Heart right ventricle (tissue), 16 donors: ENCODE measurements at places on chromosomes 2 and 18.

GRCh38 chr18:12470382-12471075 lies 62.8 kb downstream of the PRELID3A start:
- peaks cover 6% of the 10 kb centered on the region for H3K4me1 ChIP-seq
- H3K36me3 ChIP-seq = no peaks in the 10 kb centered on the region
- no peaks in the 10 kb centered on the region for H3K27me3 ChIP-seq
- no peak overlapping the region for H3K27ac ChIP-seq
- H3K4me3 ChIP-seq = no peak overlapping the region
- no peak for DNase-seq

GRCh38 chr2:113724010-113724409 lies 32.4 kb downstream of the SLC35F5 start:
- no peak overlapping the region for H3K4me3 ChIP-seq
- DNase-seq = no peak
- no peaks in the 10 kb centered on the region for H3K27me3 ChIP-seq
- no peaks in the 10 kb centered on the region for H3K36me3 ChIP-seq

- no peaks in the 10 kb centered on the region for H3K4me1 ChIP-seq
- H3K4me3 ChIP-seq = no peak overlapping the region
- no peaks in the 10 kb centered on the region for H3K36me3 ChIP-seq
- no peak for DNase-seq
- H3K27me3 ChIP-seq = no peaks in the 10 kb centered on the region
Observed at GRCh38 chr2:175567435-175568061, 386.0 kb upstream of the ATP5MC3 start.

GRCh38 chr18:8966821-8967220 lies 135.7 kb upstream of the NDUFV2 start:
- no peak overlapping the region for H3K27ac ChIP-seq
- H3K27me3 ChIP-seq = no peaks in the 10 kb centered on the region
- H3K36me3 ChIP-seq = no peaks in the 10 kb centered on the region
- no peak for DNase-seq

- peak overlapping the region; percentile 92 for H3K27ac ChIP-seq
- no peaks in the 10 kb centered on the region for H3K36me3 ChIP-seq
Observed at GRCh38 chr18:9137168-9138066, 836 bp downstream of the ANKRD12 start.

DNA sequence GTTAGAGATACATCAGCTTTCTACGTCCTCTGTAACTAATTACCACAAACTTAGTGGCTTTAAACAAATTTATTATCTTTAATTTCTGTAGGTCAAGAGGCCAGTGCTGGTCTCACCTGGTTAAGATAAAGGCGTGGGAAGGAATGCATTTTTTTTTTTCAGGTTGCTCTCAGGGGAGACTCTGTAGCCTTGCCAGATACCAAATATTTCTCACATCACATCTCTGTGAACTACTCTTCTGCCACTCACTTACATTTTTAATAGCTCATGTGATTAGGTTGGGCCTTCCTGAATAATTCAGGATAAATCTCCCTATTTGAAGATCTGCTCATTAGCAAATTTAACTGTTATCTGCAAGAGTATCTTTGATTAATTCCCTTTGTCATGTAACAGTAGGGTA lies 214.6 kb downstream of the CBLN2 start:
- no peak for DNase-seq
- no peaks in the 10 kb centered on the region for H3K36me3 ChIP-seq
- no peak overlapping the region for H3K27ac ChIP-seq

DNA sequence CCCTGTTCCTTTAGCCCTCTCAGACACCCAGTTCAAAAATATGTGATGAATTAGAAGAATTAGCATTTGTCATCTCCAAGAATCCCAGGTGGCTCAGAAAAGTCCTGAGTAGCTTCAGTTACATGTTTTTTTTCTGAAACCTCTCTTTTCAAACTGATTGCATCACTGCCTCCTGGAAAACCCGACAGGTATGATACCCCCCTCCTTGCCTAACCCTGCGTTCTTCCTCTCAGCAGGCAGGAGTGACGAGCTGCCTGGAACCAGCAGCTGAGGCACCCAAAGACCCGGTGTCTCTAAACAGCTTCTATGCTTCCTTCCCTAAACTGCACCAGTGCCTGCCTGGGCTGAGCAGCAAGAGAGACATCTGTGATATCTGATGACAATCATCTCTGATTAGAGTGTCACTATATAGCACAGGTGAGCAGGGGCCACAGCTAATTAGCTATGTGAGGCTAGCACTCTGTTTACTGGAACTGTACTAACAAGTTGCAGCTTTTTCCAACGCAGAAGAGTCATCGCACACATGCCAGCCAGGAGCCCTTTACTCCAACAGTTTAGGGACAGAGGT lies 376.4 kb upstream of the ATP5MC3 start:
- DNase-seq = no peak
- no peaks in the 10 kb centered on the region for H3K36me3 ChIP-seq
- H3K4me3 ChIP-seq = no peak overlapping the region
- no peak overlapping the region for H3K27ac ChIP-seq
- H3K27me3 ChIP-seq = peaks cover 6% of the 10 kb centered on the region
- no peaks in the 10 kb centered on the region for H3K4me1 ChIP-seq

DNA sequence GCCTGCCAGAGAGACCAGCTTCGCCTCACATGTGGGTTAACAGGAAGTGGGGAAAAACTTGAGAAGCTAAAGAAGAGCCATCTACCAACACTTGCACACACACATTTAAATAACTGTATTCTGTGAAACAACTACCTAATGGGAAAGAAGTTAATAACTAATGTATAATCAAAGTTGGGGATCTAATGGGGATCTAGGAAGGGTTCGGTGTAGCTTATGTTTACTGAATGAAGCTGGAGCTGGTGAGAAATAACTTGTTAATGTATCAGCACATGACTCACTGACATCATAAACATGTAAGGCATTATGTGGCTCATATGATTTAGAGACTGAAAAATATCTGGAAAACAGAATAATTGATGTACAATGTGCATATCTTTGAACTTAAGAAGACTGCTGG lies 421.3 kb upstream of the NXPH2 start:
- no peak for DNase-seq
- no peaks in the 10 kb centered on the region for H3K36me3 ChIP-seq
- no peaks in the 10 kb centered on the region for H3K27me3 ChIP-seq
- H3K27ac ChIP-seq = no peak overlapping the region
- no peak overlapping the region for H3K4me3 ChIP-seq

DNA sequence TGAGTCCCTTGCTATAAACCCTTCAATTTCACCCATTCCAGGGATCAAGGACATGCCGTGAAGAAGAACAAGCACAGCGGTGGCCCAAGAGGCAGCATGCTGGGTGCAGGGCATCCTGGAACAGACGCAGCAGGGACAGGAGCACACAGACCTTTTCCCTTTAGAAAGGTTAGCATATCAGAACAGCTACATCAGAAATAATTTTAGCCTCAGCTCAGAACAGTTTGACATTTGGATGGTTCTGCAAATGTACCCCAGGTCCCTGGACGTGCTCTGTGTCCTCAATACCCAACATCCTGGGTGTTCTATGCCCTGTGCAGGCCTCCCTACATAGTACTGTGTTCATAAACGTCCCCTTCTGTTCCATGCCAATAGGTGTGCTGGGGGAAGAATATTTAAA lies 80.4 kb downstream of the MYOM1 start:
- peak overlapping the region; percentile 64 for H3K27ac ChIP-seq
- no peak overlapping the region for H3K4me3 ChIP-seq
- H3K4me1 ChIP-seq = no peaks in the 10 kb centered on the region
- H3K27me3 ChIP-seq = no peaks in the 10 kb centered on the region
- no peaks in the 10 kb centered on the region for H3K36me3 ChIP-seq

- H3K27me3 ChIP-seq = no peaks in the 10 kb centered on the region
- H3K4me3 ChIP-seq = no peak overlapping the region
- no peak for DNase-seq
Observed at GRCh38 chr2:19809206-19809605, 92.6 kb downstream of the TTC32 start.

DNA sequence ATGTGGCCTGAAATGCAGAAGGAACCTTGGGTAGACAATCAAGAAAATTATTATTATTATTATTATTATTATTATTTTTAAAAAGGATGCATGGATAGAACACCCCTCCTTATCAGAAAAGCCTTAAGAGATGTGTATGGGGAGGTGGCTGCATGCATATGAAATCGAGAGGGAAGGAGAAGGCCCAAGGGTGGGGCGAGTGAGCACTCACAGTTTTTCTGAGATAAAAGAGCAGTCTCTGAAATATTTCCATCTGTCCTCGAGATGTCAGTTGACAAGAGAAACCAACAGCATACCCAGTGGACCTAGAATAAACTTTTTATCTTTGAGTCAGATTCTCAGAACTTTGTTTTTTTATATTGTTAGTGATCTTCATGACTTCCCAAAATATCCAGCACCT lies 282.9 kb downstream of the GPD2 start:
- no peaks in the 10 kb centered on the region for H3K4me1 ChIP-seq
- no peak overlapping the region for H3K4me3 ChIP-seq
- no peak overlapping the region for H3K27ac ChIP-seq
- no peaks in the 10 kb centered on the region for H3K27me3 ChIP-seq
- no peaks in the 10 kb centered on the region for H3K36me3 ChIP-seq

DNA sequence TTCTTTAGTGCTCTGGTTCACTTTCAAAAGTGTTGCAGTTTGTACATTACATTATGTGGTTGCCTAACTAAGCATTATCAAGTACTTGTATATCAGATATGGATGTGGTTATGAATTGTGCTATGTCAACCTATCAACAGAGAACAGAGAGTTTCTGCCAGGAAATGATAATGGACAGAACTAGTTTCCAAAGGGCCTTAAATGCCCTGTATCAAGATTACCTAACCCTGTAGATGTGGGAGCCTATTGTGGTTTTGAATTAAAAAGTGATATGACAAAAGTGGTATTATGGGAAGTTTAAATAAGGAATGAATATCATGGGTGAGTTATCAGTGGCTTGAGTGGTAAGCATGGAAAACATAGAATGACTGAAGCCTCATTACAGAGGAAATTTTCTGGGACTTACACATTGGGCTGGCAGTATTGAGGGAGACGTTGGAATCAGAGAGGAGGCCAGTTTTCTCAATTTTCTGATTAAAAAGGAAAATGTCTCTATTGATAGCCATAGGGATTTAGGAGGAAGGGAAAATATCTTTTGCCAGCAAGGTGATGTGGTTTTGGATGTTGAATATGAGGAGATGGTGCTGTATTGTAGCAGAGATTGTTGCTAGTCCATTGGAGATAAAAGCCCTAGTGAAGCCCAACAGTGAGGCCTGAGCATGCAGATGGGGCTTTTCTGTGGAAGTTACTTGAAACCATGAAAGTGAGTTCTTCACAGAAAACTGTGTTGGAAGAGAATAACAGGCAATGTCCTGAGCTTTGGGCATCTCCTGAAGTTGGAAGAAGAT lies 140.7 kb downstream of the TTC27 start:
- no peak overlapping the region for H3K27ac ChIP-seq
- H3K36me3 ChIP-seq = peaks cover 13% of the 10 kb centered on the region
- peaks cover 12% of the 10 kb centered on the region for H3K4me1 ChIP-seq
- no peaks in the 10 kb centered on the region for H3K27me3 ChIP-seq

DNA sequence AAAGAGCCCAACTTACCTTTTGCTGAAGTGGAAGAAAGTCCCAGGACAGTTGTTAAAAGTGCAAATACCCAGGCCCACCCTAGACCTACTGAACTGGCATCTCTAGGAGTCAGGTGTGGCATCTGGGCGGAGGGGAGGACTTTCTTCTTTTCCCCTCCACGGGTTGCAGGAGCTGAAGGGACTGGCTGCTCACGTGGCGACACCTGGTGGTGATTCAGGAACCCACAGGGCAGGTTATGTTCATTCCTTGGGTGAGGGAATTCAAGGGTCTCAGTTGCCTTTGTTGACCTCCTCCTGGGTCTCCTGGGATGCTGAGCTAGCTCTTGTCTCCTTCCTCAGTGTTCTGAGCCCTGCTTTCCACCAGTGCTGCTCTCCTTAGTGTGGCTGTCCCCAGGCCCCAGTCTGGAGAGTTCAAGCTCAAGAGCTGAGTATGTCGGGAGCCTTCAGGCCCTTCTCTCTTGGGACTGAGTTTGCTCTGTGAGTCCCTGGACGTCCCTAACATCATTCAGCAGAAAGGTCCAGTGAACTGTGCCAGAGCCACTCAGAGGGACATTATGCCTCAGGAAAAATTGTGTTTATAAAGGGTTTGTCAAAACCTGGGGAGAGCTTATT lies 56.9 kb downstream of the DYSF start:
- H3K27ac ChIP-seq = no peak overlapping the region
- peaks cover 18% of the 10 kb centered on the region for H3K36me3 ChIP-seq
- peaks cover 5% of the 10 kb centered on the region for H3K4me1 ChIP-seq
- H3K4me3 ChIP-seq = no peak overlapping the region

DNA sequence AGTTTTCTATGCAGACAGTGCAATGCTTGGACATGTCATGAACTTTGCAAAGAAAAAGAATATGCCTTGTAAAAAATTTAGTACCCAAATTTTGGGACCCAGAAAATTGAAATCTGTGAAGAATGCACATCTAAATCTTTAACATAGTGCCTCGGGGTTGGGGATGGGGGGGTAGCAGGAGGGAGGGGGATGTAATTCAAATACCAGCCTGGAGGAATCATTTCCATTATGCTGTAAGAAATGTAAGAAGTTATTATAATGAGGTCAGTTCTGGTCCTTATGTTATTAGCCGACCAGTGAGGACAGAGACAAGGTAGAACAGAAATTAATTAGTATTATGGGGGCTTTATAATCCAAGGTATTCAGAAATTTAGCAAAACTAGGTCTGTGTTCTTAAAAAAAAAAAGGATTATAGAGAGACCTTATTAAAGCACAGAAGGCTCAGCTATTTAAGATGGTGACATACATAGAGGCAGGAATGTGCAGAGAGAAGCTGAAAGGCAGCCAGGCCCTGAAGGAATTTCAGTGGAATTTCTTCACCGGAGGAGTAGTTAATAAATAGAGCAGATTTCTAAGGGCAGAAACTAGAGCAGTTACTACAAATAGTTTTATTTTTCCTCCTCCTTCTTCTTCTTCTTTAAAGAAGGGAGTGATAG lies 89.0 kb upstream of the RBMS1 start:
- no peak overlapping the region for H3K4me3 ChIP-seq
- peak overlapping the region; percentile 45 for H3K27ac ChIP-seq
- H3K4me1 ChIP-seq = no peaks in the 10 kb centered on the region
- H3K36me3 ChIP-seq = no peaks in the 10 kb centered on the region
- no peaks in the 10 kb centered on the region for H3K27me3 ChIP-seq

DNA sequence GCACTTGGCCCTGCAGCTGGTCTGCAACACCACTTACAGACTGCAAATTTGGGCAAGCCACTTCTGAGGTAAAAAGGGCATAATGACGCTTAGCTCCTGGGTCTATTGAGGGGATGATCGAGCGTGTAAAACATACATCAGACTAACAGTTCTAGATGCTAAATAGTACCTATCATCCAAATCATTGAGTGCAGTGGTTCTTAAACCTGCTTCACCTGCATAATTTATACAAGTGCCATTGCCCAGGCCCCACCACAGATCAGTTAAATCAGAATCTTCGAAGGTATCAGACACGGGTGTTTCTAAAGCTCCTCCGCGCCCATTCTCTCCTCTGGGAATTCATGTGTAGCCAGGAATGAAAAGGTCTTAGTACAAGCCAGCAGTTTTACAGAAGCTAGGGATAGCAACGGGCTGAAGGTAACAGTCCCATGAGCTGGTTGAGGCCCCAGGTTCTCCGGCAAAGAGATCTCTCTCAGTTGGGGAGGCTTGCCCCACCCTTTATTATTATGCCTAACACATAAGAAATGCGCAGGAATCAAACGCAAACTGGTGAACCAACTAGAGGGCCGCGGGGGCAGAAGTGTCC lies 737 bp upstream of the RNF181 start:
- no peak for DNase-seq
- H3K36me3 ChIP-seq = peaks cover 46% of the 10 kb centered on the region
- H3K27ac ChIP-seq = peak overlapping the region; percentile 84
- H3K4me3 ChIP-seq = peak overlapping the region; percentile 88
- no peaks in the 10 kb centered on the region for H3K27me3 ChIP-seq

- peaks cover 18% of the 10 kb centered on the region for H3K4me1 ChIP-seq
- H3K27me3 ChIP-seq = no peaks in the 10 kb centered on the region
- H3K36me3 ChIP-seq = no peaks in the 10 kb centered on the region
Observed at GRCh38 chr18:58201733-58202730, 158.0 kb downstream of the NEDD4L start.
